CD4-positive, alpha-beta T cell treated with Interleukin-4 for 1 hour (primary cell): ENCODE measurements at places on chromosomes 16 and 17.

GRCh38 chr16:85206472-85207356 lies 94.4 kb upstream of the CIBAR2 start:
- no peak for DNase-seq

- peak; percentile 68 for DNase-seq
These were observed 704.3 kb downstream of the MAF start for GRCh38 chr16:78896280-78896679.

- DNase-seq, result no peak
These were observed 4.4 kb downstream of the ZC3H7A start for GRCh38 chr16:11792410-11793241.

DNA sequence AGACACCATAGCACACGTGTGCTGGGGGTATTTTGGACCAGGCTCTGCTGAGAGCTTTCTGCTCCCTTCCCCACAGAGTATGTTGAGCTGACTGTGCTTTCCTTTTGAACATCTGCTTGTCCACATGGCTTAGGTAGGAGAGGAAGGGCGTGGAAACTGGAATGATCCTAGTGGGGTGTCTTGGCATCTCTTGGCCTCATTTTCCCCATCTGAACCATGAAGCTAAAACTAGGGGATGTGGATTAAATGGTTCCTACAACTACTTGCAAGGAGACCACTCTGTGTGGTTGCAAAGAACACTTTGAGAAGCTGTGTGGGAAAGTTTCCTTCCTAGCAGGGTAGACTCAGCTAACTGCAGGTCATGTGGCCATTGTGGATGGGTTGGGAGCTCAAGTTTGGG lies 6.7 kb upstream of the NLRC5 start:
- DNase-seq, result no peak

DNA sequence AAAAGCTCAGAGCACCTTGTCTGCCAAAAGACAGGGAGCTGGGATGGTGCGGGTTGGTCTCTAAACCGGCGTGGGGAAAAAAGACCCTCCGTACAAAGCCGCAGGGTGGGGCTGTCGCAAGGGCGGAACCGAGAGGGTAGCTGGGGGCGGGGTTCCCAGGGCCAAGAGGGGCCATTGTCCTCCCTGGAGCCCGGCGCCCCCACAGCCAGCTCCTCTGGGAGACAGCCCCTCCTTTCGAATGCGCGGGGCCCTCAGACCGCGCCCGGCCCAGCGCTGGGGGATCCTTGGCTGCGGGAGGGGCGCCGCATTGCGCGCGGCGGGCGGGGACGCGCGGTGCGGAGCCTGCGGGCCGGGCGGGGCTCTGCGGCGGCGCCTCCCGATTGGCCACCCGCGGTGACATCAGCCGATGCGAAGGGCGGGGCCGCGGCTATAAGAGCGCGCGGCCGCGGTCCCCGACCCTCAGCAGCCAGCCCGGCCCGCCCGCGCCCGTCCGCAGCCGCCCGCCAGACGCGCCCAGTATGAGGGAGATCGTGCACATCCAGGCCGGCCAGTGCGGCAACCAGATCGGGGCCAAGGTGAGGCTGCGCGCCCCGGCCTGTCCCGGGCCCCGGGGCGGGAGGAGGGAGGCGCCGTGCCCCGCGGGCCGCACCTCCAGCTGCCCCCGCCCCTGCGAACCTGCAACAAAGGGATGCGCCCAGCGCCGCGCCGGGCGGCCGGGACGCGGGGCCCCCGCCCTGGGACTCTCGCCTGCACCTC lies at the start of gene TUBB3:
TUBB3 (plus strand) TSS at position 459 of the 756 bp plus-strand sequence; CDS start at position 519, 60 bp downstream.
- peak; percentile 26 for DNase-seq

GRCh38 chr17:45413498-45413923 lies 19.2 kb downstream of the ARHGAP27 start:
- peak; percentile 76 for DNase-seq

DNA sequence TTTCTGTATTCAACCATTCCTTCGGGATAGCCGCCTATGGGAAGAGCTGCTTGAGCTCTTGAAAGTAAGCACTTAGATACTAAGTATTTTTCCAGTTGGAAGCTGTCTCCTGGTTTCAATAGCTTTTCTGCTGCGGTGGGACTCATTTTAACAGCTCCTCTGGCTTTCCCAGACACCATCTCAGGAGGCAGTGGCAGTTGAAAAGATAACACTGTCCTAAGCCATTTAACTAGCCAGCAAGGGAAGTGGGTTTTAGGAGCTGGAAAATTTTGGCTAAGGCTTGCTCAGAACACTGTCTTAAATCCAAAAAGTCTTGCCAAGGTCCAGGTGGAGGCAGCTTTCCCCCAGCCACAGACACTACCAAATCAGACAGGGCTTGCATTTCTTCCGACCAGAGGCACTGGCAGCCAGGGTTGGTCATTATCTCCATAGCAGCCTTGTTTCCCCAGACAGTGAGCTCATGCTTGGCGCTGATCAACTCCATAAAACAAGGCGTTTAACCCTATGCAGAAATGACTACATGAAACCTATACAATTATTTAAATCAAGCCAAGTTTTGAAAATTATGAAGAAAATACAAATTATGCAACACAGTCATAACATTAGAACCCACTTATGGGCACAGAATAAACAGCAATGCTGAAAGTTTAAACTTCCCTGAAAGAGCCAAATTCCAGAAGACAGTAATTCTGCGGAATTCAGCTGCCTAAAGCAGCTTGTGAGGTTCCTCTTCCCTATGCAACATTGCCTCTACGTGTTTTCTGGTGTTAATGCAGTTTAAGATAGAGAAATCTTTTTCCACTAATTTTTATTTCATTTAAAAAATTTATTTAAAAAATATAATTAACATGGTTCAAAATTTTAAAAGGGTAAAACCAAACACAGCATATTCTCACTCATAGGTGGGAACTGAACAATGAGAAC lies 25.0 kb downstream of the GABARAPL2 start:
- DNase-seq, result no peak

- DNase-seq, result no peak
These were observed 1.4 kb upstream of the DYNLL2 start for GRCh38 chr17:58081646-58082340.

GRCh38 chr17:28247671-28248555 lies 71.1 kb upstream of the TMEM97 start:
- DNase-seq, result no peak

GRCh38 chr16:86219655-86220445 lies 290.5 kb upstream of the FOXF1 start:
- no peak for DNase-seq

- no peak for DNase-seq
These were observed 15.4 kb downstream of the NAA60 start for GRCh38 chr16:3458852-3459361.

DNA sequence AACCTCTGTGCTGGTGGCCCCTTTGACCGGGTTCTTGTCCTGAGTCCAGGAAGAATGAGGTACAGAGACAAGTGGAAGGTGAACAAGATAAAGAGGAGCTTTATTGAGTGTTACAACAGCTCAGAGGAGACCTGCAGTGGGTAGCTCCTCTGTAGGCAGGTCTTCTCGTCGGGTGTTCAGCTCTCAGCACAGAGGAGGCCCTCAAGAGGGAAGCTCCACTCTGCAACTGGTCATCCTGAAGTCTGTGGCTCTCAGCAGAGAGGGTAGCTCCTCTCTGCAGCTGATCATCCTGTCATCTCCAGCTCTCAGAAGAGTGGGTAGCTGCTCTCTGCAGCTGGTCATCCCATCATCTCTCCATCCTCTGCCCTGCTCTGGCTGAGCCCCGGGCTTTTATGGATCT lies 39.7 kb downstream of the SCPEP1 start:
- no peak for DNase-seq
